ENCODE measurements at places on chromosomes 2 and 18. TPM values are rescaled to one million over a fixed set of nuclear protein-coding genes. Genes with fewer than 3 reads are reported as not detected.
A peak's percentile ranks its signal among the peaks of the same experiment; 100 is the strongest.

GRCh38 chr2:13002536-13003331 lies 286.0 kb downstream of the TRIB2 start:
- H3K27me3 ChIP-seq: peaks cover 23% of the 10 kb centered on the region
- no peak for DNase-seq
- H3K27ac ChIP-seq: no peak overlapping the region

GRCh38 chr2:105875241-105875640 lies 130.5 kb downstream of the NCK2 start:
- H3K27me3 ChIP-seq: no peaks in the 10 kb centered on the region
- DNase-seq: no peak
- peaks cover 72% of the 10 kb centered on the region for H3K4me1 ChIP-seq
- H3K4me3 ChIP-seq: no peak overlapping the region
- peaks cover 74% of the 10 kb centered on the region for H3K36me3 ChIP-seq
- H3K27ac ChIP-seq: peak overlapping the region; percentile 31

DNA sequence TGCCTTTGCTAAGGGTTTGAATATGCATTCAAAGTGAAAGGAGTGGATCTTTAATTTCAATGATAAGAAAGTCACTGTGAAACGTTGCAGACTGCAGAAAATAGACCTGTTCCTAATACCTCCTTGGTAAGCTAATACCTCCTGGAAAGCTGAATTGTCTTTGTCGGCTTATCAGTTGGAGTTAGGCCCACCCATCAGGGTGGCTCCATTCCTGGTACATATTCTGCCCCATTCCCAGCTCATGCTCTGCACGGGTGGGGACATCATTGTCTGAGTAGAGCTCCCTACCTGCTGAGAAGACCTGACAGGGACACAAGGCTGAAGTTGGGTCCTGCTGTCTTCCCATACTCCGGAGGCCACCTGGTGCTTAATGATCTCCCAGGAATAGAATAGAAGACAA lies 203.3 kb downstream of the EN1 start:
- DNase-seq: no peak
- H3K36me3 ChIP-seq: no peaks in the 10 kb centered on the region
- no peak overlapping the region for H3K27ac ChIP-seq
- H3K27me3 ChIP-seq: peaks cover 3% of the 10 kb centered on the region

FKBP1B gene
- total RNA-seq: 1.9 TPM

EGR4 gene
- total RNA-seq: not detected

PLGLB1 gene
- total RNA-seq: 3.1 TPM

GRCh38 chr18:10682368-10682714 lies 156.5 kb downstream of the NAPG start:
- H3K27ac ChIP-seq: no peak overlapping the region
- peaks cover 2% of the 10 kb centered on the region for H3K27me3 ChIP-seq
- H3K4me3 ChIP-seq: no peak overlapping the region
- no peak for DNase-seq
- no peaks in the 10 kb centered on the region for H3K4me1 ChIP-seq

C1GALT1C1L gene
- not detected for total RNA-seq

- H3K4me3 ChIP-seq: no peak overlapping the region
- H3K36me3 ChIP-seq: no peaks in the 10 kb centered on the region
- DNase-seq: no peak
- no peaks in the 10 kb centered on the region for H3K4me1 ChIP-seq
- no peak overlapping the region for H3K27ac ChIP-seq
Observed at GRCh38 chr2:506451-506850, 170.8 kb downstream of the TMEM18 start.

PDE1A gene
- not detected for total RNA-seq

SERPINB13 gene
- total RNA-seq: not detected

AKAIN1 gene
- not detected for total RNA-seq

- H3K27ac ChIP-seq: no peak overlapping the region
- no peaks in the 10 kb centered on the region for H3K4me1 ChIP-seq
- no peak overlapping the region for H3K4me3 ChIP-seq
- H3K27me3 ChIP-seq: no peaks in the 10 kb centered on the region
Observed at GRCh38 chr2:104047516-104047915, 806.4 kb upstream of the POU3F3 start.

KIAA2012 gene
- not detected for total RNA-seq

- no peak overlapping the region for H3K27ac ChIP-seq
- no peak overlapping the region for H3K4me3 ChIP-seq
- no peaks in the 10 kb centered on the region for H3K27me3 ChIP-seq
- peak; percentile 15 for DNase-seq
Observed at GRCh38 chr2:85873679-85874078, 15.1 kb downstream of the ST3GAL5 start.

THSD7B gene
- not detected for total RNA-seq

DNA sequence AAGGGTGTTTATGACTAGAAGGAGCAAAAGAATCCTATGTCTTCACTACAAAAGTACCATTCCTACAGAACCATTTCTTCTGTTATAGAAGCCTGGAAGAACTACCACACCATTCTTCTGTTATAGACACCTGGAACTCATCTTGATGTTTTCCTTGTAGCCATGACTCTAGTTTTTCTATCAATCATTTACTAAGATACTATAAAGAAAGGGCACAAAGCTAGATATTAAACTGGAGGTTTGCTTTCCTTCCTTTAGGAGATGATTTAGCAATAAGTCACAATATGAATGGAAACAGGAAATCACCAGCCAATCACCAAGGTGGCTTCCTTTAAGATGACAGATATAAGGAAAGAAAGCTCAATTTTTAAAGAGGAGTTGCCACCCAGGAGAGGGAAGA lies 100.3 kb upstream of the NEUROD1 start:
- DNase-seq: no peak
- H3K4me1 ChIP-seq: peaks cover 2% of the 10 kb centered on the region
- no peaks in the 10 kb centered on the region for H3K36me3 ChIP-seq
- H3K4me3 ChIP-seq: no peak overlapping the region
- H3K27me3 ChIP-seq: peaks cover 4% of the 10 kb centered on the region

DNA sequence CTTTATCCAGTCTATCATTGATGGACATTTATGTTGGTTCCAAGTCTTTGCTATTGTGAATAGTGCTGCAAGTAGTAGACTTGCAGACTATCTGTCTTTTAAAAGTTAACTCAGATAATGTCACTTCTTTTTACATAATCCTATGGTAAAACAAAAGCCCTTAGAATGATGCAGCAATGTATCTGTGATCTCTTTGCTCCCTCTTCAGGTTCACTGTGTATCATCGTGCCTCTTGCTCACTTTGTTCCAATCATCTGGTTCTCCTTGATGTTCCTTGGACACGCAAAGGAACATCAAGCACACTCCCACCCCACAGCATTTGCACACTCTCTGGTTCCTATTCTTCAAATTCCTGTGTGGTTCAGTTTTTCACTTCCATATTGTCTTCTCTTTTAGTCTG lies 472.5 kb upstream of the ZNF804A start:
- H3K4me3 ChIP-seq: no peak overlapping the region
- H3K27ac ChIP-seq: no peak overlapping the region
- H3K36me3 ChIP-seq: no peaks in the 10 kb centered on the region
- no peaks in the 10 kb centered on the region for H3K27me3 ChIP-seq

- no peaks in the 10 kb centered on the region for H3K4me1 ChIP-seq
- DNase-seq: no peak
- no peak overlapping the region for H3K4me3 ChIP-seq
- H3K27me3 ChIP-seq: peaks cover 7% of the 10 kb centered on the region
- H3K27ac ChIP-seq: no peak overlapping the region
Observed at GRCh38 chr18:398935-399630, 101.4 kb downstream of the COLEC12 start.

DNA sequence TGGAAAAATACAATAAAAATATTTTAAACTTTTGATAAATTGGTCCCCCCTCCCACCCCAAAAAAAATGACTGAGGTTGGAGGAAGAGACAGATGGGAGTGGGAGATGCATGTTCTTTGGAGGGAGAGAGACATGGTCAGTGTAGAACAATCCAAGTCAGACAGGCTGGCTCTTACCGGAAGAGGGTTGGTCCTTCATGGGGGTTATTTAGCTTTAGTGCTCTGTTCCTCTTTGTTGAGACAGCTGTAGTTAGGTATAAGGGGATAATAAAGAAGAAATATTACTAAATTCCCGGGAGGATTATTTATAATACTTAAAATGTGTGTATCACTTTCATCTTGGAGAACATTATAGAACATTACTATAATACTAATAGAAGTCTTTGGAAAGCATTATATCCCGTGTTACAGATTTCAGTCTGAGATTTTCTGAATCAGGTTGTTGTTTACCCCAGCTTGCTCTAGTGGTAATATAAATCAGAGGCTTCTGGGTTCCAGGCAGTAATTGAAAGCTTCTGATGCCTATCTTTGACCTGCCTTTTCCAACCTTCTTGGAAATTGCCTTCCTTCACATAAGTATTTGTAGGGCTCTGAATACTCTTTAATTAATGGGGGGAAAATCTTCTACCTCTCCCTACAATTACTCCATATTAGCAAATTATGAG lies 87.7 kb downstream of the SPTBN1 start:
- H3K27ac ChIP-seq: no peak overlapping the region
- peaks cover 2% of the 10 kb centered on the region for H3K27me3 ChIP-seq
- H3K36me3 ChIP-seq: no peaks in the 10 kb centered on the region
- no peak overlapping the region for H3K4me3 ChIP-seq
- peaks cover 12% of the 10 kb centered on the region for H3K4me1 ChIP-seq
- no peak for DNase-seq

DNA sequence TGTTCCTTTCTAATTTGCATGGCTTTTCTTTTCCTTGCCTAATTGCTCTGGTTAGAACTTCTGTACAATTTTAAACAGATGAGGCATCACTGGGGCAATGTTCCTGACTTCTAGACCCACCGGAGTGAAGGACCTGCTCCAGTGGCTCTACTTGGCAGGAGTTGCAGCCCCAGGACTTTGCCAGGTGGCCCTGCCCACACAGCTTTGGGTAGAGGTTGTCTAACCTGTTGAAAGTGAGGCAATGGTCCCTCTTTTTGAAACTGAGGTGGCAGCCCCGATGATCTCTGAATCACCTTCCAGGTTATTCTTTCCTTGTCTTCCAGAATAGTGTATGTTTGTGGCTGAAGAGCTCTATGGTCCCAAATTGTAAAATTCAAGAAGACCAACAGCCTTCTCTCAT lies 29.9 kb upstream of the ZNF512 start:
- H3K36me3 ChIP-seq: no peaks in the 10 kb centered on the region
- H3K27me3 ChIP-seq: peaks cover 24% of the 10 kb centered on the region
- DNase-seq: no peak
- H3K4me3 ChIP-seq: no peak overlapping the region
- H3K4me1 ChIP-seq: no peaks in the 10 kb centered on the region

DNA sequence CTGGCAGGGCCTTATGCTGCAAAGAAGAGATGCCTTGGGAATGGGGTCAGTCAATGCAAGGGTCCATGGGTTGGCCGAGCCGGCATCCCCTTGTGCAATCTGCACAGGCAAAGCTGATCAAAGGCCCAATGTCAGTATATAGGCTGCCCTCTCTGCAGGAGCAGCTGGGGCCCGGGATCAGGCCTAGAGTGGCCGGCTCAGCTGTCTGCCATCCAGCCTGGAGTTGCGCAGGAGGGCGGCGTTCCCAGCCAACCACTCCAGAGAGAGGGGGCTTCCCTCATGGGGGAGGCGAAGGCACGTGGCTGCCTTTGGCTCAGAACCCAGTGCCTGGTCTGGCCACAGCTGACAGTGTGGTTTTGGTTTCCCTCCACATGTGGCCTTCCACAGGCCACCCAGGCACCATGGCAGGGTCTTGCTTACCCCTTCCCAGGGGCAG lies 3.9 kb downstream of the INPP5D start:
- DNase-seq: no peak
- peaks cover 61% of the 10 kb centered on the region for H3K4me1 ChIP-seq
- peaks cover 70% of the 10 kb centered on the region for H3K36me3 ChIP-seq
- H3K27ac ChIP-seq: no peak overlapping the region
- H3K4me3 ChIP-seq: peak overlapping the region; percentile 96

UPP2 gene
- not detected for total RNA-seq

NEB gene
- total RNA-seq: 0.48 TPM

CASP8 gene
- 73.6 TPM for total RNA-seq

SLC5A6 gene
- 34.2 TPM for total RNA-seq

GRCh38 chr2:111116011-111116746 lies 4.5 kb upstream of the BCL2L11 start:
- no peaks in the 10 kb centered on the region for H3K36me3 ChIP-seq
- no peak overlapping the region for H3K4me3 ChIP-seq
- H3K27me3 ChIP-seq: peaks cover 72% of the 10 kb centered on the region
- no peak for DNase-seq
- H3K4me1 ChIP-seq: peaks cover 36% of the 10 kb centered on the region

APOB gene
- not detected for total RNA-seq

GRCh38 chr18:10076502-10077030 lies 162.8 kb downstream of the VAPA start:
- peaks cover 3% of the 10 kb centered on the region for H3K27me3 ChIP-seq
- no peak overlapping the region for H3K27ac ChIP-seq
- no peaks in the 10 kb centered on the region for H3K36me3 ChIP-seq
- no peak for DNase-seq
- H3K4me3 ChIP-seq: no peak overlapping the region

KCNE4 gene
- total RNA-seq: not detected

Data from activated CD4-positive, alpha-beta T cell treated with anti-CD3 and anti-CD28 coated beads, Interleukin-2, amount 10 ng/mL, durations not matched to agents 7 days and 5 days (primary cell).